ENCODE measurements at places on chromosomes 7 and 10.

DNA sequence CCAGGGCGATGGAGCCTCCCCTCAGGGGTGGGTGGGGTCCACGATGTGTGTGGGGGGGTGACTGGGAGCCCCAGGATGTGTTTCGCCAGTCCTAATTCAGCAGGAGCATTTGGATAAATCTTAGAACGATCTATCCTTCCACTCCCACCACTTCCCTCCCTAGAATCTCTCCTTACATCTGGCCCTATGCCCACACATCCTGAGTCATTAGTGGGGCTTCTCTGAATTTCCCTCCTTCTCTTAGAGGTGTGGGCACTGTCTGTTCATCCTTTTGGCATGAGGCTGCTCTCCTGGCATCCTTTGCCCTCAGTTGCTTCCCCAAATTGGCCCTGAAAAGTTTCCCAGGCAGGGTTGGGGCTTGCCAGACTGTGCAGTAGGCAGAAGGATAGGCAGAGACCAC lies 1.6 kb downstream of the GHRHR start:
- no peak for DNase-seq

DNA sequence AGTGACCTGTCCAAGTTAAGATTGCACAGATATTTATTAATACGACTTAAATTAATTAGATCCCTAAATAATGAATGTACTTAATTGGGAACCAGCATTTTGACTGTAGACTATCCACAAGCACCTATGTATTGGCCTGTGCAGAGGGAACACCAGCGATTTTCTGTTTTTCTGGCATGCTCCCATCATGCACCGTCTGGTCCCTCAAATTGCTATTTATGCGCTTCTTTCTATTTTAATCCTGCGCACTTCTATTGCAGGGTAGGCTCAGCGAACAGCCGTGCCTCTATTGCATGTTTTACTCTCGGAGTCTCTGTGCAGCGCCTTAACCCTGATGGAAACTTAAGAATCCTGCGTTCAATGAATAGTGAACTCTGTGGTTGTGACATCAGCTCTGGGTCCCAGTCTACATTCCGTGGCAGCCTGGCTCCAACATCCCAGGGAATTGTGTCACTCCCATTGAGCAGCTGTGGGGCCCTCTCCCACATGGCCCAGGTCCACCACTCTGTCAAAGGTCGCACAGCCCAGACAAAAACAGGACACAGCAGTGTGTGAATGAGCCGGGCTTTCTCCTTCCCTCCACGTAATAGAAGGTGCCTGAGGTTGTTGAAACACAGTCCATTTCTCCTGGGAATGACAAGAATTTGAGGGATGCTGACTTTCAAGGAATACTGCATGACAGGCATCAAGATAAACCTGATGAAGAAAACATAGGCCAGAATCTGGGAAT lies 239.7 kb upstream of the KLF6 start:
- no peak for DNase-seq

- DNase-seq, result peak; percentile 25
These were observed 6.7 kb downstream of the ATP6V1F start for GRCh38 chr7:128869138-128869943.

DNA sequence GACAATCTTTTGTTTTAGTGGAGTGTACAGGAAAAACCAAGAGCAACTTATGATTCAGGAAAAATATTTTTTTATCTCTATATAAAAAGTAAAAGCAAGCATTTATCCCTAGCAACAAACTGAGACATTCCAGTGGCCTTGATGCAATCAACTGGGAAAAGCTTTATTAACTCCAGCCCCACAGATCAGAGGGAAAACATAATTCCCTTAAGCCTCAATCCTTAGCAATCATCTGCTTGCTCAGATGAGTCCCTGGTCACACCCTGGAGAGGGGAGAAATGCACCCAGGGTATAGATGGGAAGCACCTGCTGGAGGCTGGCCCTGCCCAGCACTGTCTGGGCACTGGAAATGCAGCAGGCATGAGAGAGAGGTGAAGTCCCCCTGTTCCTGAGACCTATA lies 636.6 kb downstream of the TNS3 start:
- no peak for DNase-seq

DNA sequence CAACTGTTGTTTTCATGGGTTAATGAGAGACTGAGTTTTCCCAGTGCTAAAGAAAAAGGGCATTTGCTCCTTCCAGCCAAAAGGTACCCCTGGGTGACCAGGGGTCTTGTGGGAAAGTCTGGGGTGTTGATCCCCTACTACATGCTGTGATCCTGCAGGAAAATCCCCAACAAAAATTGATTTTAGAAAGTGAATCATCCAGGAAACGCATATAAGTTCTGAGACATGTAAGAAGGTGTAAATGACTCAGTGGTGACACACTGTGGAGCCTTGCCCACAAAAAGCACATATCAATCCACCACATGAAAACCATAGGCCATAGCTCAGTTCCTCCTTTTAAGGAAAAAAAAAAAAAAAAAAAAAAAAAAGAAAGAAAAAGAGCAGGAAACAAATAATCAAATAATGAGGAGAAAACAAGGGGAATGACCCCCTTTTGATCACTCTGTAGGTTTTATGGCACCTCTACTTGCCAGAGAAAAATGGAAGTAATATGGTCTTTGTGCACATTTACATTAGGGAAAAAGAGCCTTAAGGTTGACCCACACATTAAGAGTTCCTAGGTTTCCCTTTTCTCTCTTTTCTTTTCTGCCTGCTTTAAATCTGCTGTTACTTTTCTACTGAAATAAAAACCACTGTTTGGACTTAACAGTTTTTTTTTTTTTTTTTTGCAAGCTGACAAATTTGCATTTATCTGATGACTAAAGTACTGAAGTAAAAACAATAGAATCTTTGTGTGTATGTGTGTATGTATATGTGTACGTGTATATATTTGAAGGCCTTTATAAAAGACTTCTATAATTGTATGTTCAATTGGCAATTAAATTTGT lies 386.0 kb downstream of the KIF20B start:
- no peak for DNase-seq

- DNase-seq, result no peak
These were observed 62.1 kb downstream of the PAPSS2 start for GRCh38 chr10:87721781-87722180.

- DNase-seq, result no peak
These were observed 2.3 kb upstream of the HOXA13 start for GRCh38 chr7:27202018-27202861.

DNA sequence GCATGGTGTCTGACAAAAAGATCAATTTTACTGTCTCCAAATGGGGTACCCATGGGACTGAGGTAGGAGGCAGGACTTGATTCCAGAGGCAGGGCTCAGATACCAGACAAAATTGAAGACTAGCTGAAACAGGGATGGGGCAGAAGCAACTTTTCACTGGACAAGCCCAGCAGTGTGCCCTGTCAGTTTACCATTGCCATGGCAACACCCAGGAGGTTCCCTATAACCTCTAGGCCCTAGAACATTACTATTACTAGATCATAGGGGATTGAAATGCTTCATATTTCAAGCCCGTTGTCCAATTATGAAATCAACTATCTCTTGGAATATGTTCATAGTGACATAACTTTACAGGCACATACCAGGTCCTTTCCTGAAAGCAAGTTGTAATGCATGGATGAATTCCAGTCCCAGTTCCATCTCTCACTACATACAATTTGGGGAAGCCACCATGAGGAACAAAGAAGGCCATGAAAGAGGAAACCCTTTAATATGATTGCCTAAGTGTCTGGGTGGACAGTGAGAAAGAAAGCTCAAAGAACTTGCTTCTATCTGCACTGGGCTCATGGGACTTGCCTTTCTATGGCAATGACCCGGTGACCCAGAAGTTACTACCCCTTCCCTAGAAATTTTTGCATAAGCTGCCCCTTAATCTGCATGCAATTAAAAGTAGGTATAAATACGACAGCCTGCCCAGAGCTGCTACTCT lies 557.9 kb downstream of the KCNMA1 start:
- no peak for DNase-seq

- no peak for DNase-seq
These were observed 297.2 kb downstream of the AUTS2 start for GRCh38 chr7:69895446-69895845.

DNA sequence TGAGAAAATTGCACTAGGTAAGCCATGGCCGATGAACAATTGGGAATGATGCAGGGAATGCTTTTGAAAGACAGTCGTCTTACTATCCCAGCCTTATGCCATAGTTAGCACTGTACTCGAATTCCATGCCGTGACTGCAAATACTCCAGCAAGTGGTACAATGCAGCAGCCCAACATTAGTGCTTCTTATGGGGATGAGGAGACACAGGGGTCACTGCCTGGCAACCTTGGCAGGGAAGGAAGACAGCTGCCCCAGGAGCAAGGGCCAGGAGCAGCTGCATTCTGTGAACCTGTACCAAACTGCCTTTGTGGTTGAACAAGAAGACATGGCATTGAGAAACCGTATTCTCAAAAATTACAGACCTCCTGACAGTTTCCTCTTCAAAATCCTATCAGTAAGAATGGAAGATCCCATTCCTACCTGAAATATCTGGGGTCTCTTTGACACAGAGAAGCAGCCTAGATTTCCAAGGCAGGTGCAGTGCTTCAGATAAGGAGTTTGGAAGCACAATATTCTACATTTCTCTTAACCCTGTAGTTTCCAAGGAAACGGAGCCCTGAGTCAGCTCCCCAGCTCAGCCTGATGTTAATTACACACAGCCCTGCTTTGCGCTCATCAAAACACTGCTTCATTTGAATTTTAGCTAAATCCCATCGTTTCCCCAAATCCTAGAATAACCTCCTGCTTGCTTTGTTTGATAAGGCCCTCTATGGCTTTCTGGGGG lies 49.0 kb upstream of the FRMD4A start:
- no peak for DNase-seq

GRCh38 chr10:98110356-98110755 lies 24.1 kb upstream of the R3HCC1L start:
- no peak for DNase-seq

- DNase-seq, result no peak
These were observed 145.3 kb upstream of the SVIL start for GRCh38 chr10:29780096-29780495.

DNA sequence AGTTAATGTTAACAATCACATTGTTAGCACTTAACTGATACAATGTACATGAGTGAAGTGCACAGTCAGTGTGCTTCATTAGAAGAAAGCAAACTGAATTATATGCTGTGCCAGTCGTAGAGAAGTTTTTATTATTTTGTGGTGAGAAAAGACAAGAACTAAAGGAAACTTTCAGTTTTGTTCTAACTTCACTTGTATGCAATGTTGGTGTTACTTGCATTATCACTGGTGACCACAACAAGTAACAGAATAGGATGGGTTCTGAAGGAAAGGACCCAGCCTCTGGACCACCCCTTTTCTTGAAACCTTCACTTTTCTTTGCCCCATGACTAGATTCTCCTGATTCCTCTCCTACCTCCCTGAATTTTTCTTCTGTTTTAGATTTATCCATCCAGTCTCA lies 123.3 kb upstream of the GAD2 start:
- no peak for DNase-seq

GRCh38 chr10:78543749-78544362 lies 510.2 kb downstream of the RPS24 start:
- DNase-seq, result no peak

DNA sequence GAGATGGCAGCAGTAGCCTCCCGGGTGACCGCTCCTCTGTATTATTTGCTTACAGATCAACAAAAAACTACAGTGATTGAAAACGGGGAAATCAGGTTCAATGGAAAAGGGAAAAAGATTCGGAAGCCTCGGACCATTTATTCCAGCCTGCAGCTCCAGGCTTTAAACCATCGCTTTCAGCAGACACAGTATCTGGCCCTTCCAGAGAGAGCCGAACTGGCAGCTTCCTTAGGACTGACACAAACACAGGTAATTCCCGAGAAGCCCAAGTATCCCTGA lies 2.2 kb downstream of the DLX6 start:
- no peak for DNase-seq

GRCh38 chr7:49112222-49112621 lies 187.9 kb downstream of the CDC14C start:
- DNase-seq, result no peak

DNA sequence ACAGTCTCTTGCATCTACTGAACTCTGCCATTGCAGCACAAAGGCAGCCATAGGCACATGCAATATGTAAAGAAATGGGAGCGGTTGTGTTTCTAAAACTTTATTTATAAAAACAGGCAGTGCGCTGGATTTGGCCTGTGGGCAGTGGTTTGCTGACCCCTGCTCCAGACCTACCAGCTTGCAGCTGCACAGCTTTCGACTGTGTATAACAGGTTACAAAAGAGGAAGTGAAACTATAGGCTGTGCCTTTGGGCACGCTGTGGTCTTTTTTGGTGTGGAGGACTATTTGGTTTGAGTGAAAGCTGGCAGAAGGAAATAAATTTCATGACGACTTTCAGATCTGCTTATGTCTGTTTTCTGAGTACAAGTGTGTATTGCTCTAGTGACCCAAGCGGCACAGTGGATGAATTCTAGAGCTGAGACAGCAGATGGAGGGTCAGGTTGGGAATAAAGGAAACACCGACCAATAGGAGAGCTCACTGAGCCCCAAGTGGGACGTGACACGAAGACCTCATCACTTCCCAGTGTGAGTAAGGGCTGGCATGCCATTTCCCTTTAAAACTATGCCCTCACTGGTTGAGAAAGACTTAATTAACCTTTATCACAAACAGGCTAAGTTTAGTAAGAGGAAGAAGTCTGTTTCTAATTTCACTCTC lies 152.7 kb downstream of the ANK3 start:
- DNase-seq, result no peak

DNA sequence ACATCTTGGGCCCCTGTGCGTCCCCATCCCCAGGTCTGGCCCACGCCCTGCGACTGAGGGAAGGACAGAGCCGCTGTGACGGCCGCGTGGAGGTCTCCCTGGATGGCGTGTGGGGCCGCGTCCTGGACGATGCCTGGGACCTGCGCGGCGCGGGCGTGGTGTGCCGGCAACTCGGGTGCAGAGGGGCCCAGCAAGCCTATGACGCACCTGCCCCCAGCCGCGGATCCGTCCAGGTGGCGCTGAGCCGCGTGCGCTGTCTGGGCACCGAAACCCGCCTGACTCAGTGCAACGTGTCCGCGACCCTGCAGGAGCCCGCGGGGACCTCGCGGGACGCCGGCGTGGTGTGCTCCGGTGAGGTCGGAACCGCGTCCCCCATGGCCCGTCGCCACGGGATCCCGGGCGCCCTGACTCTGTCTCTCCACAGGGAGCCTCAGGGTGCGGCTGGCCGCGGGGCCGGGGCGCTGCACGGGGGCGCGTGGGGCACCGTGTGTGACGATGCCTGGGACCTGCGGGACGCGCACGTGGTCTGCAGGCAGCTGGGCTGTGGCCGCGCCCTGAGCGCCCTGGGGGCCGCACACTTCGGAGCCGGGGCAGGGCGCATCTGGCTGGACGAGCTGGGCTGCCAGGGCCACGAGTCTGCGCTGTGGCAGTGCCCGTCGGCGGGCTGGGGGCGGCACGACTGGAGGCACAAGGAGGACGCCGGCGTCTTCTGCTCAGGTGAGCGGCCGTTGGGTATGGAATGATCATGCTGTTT lies 5.9 kb downstream of the SCART1 start:
- DNase-seq, result no peak

DNA sequence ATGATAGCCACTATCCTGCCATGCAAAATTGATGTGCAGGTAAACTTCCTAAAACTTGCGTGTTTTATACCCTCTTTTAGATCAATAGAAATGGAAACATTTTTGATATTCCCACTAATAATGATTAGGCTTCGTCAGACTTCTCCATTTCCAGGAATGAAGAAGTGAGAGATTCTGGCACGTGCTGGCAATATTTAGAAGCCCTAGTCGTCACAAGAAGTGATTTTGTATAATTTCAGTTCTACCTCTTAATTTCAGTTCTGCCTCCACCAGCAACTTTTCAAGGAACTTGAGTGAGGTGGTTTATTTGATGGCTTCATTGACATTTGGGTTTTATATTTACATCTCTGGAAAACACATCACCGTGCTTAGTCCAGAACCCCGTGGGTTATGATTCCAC lies 61.9 kb downstream of the MRC1 start:
- no peak for DNase-seq

GRCh38 chr7:155951554-155952158 lies 139.4 kb upstream of the SHH start:
- no peak for DNase-seq

GRCh38 chr7:42746214-42746613 lies 165.7 kb downstream of the C7orf25 start:
- DNase-seq, result no peak
